A549 treated with AZD2906 at 1 μM for 4 hours (cell line): ENCODE measurements at places on chromosomes 3 and 15. TPM values are rescaled to one million over a fixed set of nuclear protein-coding genes. Genes with fewer than 3 reads are reported as not detected.

Gene HRG
- not detected in 5 replicates for total RNA-seq

Gene AADACL2
- total RNA-seq: not detected in 5 replicates

Gene CCDC80
- total RNA-seq: 37.7 to 74.4 TPM (median 51.6 TPM) in 5 replicates

Gene THSD4
- 22.9 to 26.2 TPM (median 24.7 TPM) in 5 replicates for total RNA-seq

Gene ZNF770
- total RNA-seq: 13.0 to 16.6 TPM (median 14.7 TPM) in 5 replicates

Gene UBAP1L
- 0.53 to 0.97 TPM (median 0.84 TPM) in 5 replicates for total RNA-seq

Gene COL6A5
- not detected in 5 replicates for total RNA-seq

Gene SLC2A2
- not detected in 5 replicates for total RNA-seq
